ENCODE measurements at places on chromosomes 5 and 9.
A peak's percentile ranks its signal among the peaks of the same experiment; 100 is the strongest.

- peak; percentile 76 for DNase-seq
Measured at GRCh38 chr5:127031147-127031862, 947 bp upstream of the MARCHF3 start.

- no peak for DNase-seq
Measured at GRCh38 chr9:95116808-95117204, 200.7 kb downstream of the FANCC start.

DNA sequence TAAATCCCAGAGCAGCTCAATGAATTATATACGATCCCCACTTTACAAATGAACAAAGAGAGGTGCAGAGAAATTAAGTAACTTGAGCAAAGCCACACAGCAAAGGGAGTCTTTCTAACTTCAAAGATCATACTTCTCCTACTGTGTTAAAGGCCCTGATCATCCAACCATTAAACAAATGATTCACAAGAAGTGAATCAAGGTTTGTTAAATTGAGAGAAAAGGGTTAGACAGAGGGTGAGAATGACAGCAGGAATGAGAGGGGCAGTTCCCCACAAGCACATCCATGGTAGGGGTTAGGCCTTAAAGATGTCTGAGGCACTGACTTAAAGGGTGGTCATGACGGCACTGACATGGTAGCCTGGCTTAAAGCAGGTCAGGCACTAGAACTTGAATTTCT, 10.7 kb downstream of the IDNK start:
- DNase-seq, result no peak

GRCh38 chr5:1010181-1010510, 1.5 kb downstream of the NKD2 start:
- peak; percentile 76 for DNase-seq

DNA sequence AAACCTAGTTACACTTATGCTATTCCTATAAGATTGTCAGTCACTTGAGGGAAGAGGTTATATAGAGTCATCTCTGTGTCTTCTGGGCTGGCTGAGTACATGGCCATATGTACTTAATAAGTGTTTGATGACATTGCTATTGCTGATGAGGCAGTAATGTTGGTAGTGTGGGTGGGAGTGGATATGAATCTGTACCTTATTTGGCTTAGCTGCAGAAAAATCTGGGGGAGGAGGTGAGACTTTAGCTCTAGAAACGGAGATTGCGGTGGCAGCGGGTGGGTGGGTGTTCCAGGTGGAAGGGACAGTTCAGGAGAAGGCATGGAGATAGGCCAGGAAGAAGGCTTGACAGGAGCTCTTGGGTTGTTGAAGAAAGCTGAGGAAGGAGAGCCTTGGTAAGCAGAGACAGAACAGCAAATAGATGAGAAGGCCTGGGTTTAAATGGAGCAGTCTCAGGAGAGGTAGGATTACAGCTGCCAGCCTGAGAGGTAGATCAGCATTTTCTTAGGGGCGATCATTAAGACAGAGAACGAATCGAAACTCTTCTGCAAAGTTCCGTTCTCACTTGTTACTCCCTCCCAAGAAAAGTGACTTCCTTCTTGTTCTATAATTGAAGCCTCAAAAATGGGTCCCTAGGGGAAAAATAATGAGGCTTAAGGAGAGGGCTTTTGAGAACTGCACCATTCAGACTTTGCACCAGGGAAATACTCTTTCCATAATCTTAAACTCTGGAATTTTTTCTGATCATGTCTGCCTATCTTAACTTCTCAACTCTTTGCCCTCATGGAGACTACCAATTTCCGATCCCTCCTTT, 160.5 kb downstream of the UNC13B start:
- no peak for DNase-seq

DNA sequence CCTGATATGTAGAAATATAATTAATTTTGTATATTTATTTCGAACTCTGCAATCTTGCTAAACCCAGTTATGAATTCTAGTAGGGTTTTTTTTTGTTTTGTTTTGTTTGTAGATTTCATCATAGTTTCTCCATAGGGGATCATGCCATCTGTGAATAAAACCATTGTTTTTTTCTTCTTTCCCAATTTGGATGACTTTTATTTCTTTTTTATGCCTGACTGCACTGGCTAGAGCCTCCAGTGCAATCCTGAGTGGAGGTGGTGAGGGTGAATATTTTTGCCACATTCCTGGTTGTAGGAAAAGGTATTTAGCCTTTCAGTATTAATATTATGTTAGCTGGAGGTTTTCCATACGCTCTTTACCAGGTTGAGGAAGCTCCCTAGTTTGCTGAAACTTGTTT, 70.0 kb upstream of the GFPT2 start:
- DNase-seq, result no peak

Measured in DMS53 (cell line).